Sigmoid colon (tissue), 7 donors: ENCODE measurements at places on chromosomes 12 and 14. TPM values are rescaled to one million over a fixed set of nuclear protein-coding genes. Genes with fewer than 3 reads are reported as not detected.

The SRRM4 gene
- under 0.01 TPM for total RNA-seq

The TAS2R13 gene
- total RNA-seq = 4.1 TPM

The TXNDC16 gene
- 12.2 TPM for total RNA-seq

The TDRD9 gene
- total RNA-seq = 0.68 TPM

The MED6 gene
- total RNA-seq = 30.5 TPM

GRCh38 chr14:69153873-69154270 is 953 bp upstream of the DCAF5 start:
- peak; percentile 74 for DNase-seq

DNA sequence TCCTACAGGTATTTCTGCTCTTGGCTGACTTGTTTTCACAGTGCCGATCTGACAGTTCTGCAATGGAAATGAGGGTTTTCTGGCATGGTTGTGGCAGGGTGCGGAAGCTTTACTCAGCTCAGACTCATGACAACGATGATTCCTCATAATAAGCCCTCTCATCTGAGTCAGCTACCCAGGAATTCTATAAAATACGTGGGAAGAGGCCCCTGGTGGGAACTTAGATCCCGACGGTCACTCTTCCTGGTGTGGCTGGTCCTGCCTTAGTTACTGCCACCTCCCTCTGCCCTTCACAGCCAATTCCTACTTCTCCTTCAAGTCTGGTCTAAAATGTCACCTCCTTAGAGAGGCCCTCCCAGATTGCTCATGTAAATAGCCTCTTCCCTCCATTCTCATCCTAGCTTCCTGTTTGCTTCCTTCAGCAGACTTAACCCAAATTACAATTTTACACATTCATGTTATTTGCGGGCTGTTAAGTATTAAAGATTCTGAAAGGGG is 104.2 kb upstream of the MAP1LC3B2 start:
- no peak for DNase-seq

DNA sequence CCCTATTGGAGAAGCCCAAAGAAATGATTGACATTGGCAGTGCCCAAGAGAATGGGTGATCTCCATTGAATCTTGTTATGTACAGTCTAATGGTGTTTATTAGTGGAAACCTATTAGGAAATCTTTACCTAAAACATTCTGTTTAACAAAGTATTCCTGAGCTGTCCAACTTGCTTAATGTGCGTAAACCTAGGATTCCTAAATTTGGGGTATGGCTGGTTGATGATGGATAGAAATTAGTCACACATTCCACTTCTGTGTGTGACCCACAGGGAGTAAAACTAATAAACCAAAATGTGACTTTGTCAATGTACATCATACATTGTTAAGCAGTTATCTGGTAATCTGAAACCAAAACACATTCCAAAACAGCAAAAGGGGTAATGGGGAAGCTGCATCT is 761.3 kb downstream of the FSCB start:
- DNase-seq = no peak

DNA sequence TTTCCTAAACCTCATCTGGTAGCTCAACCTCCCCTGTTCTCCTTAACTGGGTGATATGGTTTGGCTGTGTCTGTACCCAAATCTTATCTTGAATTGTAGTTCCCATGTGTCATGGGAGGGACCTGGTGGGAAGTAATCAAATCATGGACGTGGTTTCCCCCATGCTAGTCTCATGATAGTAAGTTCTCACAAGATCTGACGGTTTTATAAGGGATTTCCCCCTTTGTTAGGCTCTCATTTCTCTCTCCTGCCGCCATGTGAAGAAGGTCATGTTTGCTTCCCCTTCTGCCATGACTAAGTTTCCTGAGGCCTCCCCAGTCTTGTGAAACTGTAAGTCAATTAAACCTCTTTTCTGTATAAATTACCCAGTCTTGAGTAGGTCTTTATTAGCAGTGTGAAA is 19.5 kb downstream of the COX16 start:
- no peak for DNase-seq

GRCh38 chr14:51701951-51702350 is 50.2 kb downstream of the FRMD6 start:
- DNase-seq = no peak

DNA sequence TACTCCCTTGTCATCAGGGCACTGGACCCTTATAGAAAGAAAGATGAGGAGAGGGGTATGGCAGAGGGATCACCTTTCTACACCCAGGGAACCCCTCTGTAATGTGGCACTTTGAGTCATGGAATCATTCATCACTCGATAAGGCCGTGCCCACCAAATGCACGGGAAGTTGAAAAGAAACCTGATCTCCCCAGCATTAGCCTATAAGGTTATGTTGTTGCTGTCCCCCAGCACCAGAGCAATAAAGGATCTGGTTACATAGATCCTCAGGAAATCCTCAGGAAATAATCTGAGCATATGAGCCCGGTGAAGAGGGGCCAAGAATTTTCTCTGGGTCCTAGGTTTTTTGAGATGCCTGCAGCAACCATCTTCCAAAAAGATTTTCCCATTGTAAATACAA is 148.8 kb upstream of the CRY1 start:
- DNase-seq = no peak

- DNase-seq = peak; percentile 94
Measured at GRCh38 chr12:64083285-64084210, 138.5 kb downstream of the KICS2 start.

DNA sequence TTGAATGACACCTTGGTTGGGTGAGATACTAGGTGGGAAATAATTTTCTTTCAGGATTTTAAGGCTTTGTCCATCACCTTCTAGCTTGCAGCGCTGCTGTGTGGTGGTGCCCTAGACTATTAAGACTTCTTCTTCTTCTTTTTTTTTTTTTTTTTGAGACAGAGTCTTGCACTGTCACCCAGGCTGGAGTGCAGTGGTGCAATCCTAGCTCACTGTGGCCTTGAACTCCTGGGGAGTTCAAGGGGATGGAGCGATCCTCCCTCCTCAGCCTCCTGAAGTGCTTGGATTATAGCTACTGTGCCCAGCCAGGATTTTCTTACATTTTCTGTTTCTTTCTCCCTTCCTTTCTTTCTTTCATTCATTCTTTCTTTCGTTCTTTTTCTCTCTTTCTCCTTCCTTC is 10.3 kb upstream of the MTA1 start:
- DNase-seq = no peak

DNA sequence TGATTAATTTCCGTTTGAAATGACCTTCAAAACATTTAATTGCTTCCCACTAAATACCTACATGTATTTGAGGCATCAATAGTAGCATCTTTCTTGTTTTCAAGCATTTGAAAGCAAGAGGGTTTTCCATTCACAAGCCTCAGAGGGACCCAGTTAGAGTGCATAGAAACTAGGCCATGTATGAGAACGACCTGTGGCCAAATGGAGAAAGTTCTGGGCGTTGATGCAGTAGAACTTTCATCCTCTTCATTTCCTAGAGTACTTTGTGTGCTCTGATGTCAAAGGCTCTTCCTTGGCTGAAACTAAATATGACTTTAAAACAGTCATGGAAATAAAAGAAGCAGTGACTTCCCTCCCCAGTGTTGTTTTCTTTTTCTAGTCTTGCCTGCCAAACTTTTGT is 944 bp upstream of the DHRS7 start:
- no peak for DNase-seq

- no peak for DNase-seq
Measured at GRCh38 chr14:21974741-21975140, 301.1 kb upstream of the OR4E1 start.

DNA sequence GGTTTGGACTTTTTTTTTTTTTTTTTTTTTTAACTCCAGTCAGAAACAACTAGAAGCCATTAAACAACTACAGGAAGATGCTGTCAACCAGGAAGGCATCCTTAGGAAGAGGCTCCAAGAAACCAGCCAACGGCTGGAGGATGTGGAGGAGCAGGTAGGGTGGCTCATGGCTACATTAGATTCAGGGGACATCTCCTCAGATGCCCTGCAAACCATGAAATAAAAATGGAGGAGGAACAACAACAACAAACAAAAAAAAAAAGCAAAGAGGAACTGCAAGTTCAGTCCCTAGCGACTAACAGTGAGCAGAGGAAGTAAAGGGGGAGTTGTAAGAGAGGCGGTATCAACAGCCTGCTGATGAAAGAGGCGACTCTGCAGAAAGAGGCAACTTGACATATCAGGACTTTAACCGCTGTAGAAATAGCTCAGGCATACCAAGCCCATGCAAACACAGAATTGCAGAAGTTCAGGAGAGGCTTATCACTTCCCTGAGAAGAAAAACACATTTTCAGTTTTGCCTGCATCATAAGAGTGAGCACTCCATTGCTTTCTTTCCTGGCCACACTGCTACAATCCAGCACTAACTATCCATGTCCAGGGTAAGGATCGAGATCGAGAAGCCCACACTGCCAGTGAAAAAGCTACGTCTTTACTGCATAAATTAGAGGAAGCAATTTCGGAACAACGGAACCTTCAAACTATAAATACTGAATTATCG is 103.5 kb upstream of the BCAT1 start:
- DNase-seq = no peak

GRCh38 chr12:56629459-56630179 is 507 bp downstream of the BAZ2A start:
- no peak for DNase-seq

GRCh38 chr14:24311837-24312615 is 724 bp downstream of the LTB4R start:
- DNase-seq = no peak
